Left ventricle myocardium superior (tissue), 1 donor: ENCODE measurements at places on chromosomes 5 and 9.
A peak's percentile ranks its signal among the peaks of the same experiment; 100 is the strongest.

GRCh38 chr5:6423327-6424109 is 25.1 kb upstream of the UBE2QL1 start:
- DNase-seq: no peak

- DNase-seq: no peak
Measured at GRCh38 chr5:124718380-124718789, 28.1 kb downstream of the ZNF608 start.

DNA sequence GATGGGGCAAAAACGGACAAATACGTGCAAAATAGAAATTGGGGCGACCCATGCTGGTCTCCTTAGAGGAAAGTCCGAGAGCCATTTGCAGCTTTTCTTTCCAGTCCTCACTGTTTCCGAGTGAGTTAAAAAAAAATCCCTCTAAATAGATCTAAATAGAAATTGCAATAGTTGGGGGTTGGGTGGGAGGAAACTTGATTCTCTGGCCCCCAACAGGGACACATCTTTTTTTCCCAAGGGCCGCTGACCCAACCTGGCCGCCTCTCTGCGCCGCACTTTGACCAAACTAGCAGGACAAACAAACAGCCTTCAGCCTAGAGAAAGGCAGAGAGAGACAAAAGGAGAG is 2.8 kb upstream of the NKX2-5 start:
- no peak for DNase-seq

DNA sequence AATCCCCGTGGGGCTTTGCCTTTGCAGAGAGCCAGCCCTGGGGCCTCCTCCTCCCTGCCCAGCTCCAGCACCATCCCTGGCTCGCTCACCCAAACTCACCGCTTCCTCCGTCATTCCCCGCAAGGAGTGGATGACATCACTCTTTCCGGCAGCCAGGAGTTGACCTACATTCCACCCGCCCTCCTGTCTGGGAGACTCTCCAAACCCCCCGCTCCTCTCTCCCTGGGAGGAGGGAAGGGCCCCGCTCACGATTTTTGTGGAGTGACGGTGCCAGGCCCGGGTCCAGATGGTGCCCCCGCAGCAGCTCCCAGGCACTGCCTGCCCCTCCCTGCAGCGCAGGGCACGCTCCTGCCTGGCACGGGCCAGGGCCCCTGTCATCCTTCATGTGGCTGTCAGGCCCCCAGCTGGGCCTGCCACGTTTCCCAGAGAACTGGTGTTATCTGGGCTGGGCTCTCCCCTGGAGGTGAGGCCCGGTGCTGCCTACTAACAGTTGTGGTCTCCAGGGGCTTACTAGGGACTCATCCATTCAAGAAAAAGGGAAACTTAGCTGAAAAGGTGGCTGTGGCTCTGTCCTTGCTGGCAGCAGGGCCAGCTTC is 52.3 kb downstream of the NTNG2 start:
- peak; percentile 82 for DNase-seq

GRCh38 chr5:132254321-132254977 is 3.0 kb upstream of the PDLIM4 start:
- DNase-seq: peak; percentile 88
